ENCODE measurements at places on chromosomes 16 and 17.

- no peak for DNase-seq
Observed at GRCh38 chr16:83817022-83817421, 9.2 kb downstream of the HSBP1 start.

GRCh38 chr17:32621612-32622312, 135.0 kb downstream of the CDK5R1 start:
- no peak for DNase-seq

GRCh38 chr17:6755731-6756184, at the start of gene XAF1:
XAF1 (plus strand) TSS chr17:6756046; CDS start chr17:6756079, 33 bp downstream.
- DNase-seq = peak; percentile 65

- DNase-seq = peak; percentile 63
Observed at GRCh38 chr17:51046514-51047384, 73.9 kb downstream of the SPAG9 start.

DNA sequence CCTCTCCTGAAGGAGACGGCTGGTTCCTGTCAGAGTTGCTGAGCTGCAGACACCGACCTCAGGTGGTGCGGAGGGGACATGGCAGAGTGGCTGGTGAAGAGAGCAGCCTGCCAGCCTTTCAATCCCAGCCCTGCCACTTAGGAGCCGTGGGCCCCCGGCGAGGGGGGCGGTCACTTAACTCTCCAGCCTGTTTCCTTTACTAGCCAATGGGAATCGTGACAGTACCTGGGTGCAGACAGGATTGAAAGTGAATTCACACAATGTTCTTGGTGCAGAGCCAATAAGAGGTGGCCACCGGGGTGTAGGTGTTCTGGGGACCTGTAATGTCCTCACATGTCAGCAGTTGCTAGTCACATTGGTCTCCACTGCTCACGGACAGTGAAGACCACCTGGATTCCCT, 13.5 kb downstream of the ACE start:
- DNase-seq = no peak

DNA sequence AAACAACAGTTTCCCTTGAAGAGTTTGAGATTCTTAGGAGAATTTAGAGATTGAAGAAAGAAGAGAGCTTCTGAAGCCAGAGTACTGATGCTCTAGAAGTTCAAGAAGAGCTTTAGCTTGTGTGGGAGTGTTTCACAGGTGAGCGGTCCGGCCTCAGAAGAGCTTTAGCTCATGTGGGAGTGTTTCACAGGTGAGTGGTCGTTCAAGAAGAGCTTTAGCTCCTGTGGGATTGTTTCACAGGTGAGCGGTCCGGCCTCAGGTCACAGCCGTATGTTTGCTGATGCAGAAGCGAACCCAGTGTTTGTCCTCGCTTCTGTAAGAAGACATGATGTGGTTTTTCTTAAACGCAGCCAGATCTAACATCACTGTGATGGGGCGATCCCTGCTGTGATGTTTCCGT, 76.4 kb downstream of the SEC14L1 start:
- no peak for DNase-seq

DNA sequence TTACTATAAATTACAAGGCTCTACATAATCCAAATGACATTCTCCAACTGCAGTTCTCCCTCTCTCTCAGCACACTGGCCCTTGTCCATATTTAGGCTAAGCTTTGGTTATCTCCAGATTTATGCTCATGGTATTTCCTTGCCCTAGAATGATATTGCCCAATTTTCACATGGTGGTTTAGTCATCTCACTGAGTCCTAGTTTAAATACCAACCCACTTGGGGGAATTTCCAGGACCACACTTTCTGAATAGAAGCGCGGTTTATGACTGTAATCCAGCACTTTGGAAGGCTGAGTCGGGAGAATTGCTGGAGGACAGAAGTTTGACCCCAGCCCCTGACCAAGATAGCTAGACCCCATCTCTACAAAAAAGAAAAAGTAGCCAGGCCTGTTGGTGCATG, 280.1 kb upstream of the MON1B start:
- DNase-seq = no peak
